HAP-1 (cell line): ENCODE measurements at places on chromosomes 13 and 19.

DNA sequence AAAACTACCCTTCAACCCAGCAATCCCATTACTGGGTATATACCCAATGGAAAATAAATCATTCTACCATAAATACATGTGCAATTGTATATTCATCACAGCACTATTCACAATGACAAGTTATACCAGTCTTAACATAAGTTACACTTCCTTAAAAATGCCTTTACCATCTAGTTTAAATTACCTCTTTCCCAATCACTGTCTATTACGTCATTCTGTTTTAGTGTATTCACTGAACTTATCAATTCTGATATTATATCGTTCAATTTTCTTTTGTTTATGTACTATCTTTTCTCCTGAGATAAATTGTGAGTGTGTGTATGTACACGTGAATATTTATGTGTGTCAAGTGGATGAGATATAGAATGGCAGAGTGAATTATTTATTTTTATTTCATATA is 1416.8 kb downstream of the OLFM4 start:
- no peak for DNase-seq

- no peak for DNase-seq
Observed at GRCh38 chr13:90385781-90386489, 961.6 kb upstream of the MIR17HG start.

DNA sequence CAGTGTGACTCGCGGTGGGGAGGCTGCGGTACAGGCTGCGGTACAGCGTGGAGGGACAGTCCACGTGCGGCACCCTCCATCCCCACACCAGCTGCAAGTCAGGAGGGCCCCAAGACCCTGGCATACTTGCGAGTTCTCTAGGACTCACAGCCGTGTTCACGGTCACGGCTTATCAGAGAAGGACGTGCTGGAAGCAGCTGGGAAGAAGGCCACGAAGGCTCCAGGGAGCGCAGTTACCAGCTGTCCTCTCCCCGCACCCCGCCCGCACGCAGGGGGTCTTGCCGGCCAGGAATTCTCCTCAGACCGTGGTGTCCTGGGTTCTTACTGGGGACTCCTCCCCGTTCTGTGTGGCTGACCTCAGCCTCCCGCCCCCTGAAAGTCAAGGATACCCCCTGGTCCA is 6.2 kb downstream of the ZNF444 start:
- no peak for DNase-seq

DNA sequence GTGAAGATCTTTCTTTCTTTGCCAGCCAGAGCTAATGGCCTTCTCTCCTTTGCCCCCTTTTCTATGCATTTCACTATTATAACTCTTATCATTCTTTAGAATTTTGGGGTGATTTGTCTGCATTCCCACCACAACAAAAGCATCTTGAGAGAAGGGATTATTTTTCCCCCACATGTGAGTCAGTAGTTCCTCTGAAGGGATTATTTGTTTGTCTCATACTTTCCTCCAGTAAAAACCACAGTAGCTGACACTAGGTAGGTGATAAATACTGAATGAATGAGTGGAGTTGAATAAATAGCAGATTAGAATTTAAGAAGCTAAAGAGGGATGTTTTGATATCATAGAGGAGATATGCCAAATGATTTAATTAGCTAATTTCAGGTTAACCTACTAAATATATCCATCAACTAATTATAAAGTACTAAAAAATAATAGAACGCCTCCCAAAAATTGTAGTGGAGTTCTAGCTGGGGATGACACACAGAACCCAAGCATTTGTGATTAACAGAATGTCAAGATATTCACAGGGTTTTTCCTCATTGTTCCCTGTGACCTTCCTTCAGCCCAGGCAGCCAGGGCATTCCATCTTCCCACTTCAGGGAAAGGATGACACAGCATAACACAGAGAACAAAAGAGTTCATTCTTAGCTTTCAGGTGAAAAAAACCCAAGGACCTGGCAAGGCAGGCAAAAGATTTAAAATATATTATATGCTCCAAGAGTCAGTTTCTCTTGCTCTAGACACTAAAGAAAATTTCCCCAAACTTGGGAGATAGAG is 3.5 kb upstream of the TBC1D4 start:
- DNase-seq: no peak

DNA sequence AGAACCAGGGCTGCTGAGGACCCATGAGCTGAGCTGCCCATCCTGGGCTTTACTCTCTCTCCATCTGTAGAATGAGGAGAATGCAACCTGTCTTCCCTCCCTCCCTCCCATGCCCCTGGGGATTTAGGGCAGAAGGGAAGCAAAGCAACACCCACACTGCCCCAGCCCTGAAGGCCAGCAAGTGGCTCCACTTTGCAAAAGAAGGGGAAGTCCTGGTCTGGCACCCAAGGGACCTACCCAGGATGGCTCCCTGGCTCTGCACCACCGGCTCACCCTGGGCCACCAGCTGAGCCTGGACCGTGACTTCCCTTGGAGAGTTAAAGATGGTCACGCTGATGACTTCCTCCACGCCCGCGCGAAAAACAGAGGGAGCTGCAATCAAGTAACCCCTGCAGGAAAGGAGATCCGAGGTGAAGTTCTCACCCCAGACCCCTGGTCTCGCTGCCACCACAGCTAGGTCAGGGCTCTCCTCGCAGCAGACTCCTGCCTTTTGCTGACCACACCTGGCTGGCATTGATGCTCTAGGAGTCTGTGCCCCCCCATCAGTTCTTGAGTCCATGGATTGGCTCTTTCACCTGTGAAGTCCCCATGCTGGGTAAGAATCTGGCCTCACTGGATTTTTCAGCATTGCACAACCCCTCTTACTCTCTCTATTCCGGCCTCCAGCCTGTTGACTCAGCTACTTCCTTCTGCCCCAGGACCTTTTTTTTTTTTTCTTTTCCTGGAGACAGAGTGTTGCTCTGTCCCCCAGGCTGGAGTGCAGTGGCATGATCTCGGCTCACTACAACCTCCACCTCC is 4.6 kb downstream of the CPAMD8 start:
- DNase-seq: no peak

- DNase-seq: peak; percentile 40
Observed at GRCh38 chr19:35585848-35586247, at the start of gene PMIS2. Gene PMIS2, plus strand, starts transcription at chr19:35586173. Its CDS starts 87 bp downstream, at chr19:35586260.

DNA sequence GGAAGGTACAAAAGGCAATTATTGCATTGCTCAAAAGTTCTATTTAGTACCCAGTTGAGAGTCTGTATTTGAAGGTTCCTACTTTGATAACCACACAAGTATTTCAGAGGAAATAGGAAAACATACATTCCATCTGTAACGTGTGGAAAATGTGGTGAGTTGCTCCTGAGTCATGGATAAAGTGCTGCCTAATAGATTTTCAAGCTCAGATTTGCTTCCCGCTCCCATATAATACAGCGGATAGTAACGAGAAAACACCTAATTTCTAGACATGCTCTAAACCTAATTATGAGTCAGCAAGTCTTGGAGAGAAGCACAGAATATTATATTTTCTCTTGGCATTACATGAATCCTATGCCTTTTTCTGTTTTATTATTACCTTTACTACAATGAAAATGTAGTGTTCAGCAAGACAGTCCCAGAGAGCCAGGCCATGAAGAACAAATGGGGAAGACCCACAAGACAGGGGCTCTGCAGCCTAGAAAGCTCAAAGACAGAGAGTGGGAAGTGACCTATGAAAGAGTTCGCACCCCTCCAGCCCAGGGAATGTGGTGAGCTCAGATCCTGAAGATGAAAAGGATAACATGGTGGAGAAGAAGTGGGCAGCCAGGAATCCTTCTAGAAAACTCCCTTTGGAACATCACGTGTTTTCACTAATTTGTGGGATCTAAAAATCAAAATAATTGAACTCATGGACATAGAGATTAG is 116.1 kb downstream of the STARD13 start:
- DNase-seq: no peak
